ENCODE measurements at places on chromosomes 1 and 21.

- DNase-seq, result no peak
These were observed 19.4 kb upstream of the BSDC1 start for GRCh38 chr1:32413507-32414185.

DNA sequence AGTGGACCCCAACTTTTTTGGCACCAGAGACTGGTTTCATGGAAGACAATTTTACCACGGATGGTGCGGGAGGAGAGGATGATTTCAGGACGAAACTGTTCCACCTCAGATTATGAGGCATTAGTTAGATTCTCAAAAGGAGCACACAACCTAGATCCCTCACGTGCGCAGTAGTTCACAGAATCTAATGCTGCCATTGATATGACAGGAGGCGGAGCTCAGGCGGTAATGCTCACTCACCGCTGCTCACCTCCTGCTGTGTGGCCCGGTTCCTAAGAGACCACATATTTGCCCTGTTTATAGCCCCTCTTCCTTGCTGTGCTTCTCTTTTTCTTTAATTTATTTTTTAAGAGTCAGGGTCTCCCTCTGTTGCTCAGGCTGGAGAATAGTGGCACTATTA is 4.6 kb downstream of the NTRK1 start:
- no peak for DNase-seq

GRCh38 chr1:99269321-99269720 is 5.0 kb downstream of the PLPPR4 start:
- no peak for DNase-seq

DNA sequence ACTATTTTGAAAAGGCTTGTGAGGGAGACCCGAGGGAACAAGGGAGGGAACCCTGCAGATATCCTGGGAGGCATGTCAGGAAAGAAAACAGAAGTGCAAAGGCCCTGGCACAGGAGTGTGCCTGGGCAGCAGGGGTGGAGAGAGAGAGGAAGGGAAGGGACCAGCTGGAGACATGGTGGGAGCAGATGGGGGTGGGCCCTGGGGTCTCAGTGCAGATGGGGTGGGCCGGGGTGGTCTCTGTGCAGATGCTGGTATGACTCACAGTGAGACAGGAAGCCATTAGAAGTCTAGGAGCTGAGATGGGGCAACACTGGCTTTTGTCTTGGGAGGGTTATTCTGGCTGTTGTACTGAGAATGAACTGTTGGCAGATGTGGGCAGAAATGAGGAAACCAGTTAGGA is 363.6 kb upstream of the C1orf174 start:
- DNase-seq, result no peak

DNA sequence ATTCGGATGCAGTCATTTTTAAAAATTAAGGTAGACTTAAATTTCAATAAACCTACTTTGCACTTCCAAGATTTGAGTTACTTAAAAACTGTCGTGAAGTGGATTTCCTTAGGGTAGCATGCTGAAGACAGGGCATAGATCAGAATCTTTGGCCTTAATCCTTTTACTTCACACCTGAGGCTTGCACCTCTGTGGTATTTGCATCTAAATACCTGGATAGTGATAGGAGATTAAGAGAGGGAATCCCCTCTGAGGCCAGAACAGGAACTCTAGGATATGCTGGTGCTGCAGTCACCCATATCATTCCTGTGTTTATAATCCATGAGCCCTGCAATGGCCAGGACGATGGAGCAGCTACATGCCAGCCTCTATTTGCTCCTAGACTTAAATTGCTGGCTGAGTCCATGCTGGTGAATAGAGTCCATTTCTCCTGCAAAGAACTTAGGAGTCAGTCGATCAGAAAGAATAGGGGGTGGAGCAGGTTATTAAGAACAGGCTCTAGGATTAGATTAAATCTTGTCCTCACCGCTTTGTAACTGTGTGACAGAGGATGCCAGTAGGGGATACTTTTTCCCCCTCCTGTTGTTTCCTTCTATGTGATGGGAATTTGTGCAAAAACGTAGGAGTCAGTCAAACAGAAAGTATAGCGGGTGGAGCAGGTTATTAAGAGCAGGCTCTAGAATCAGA is 333.6 kb downstream of the DUSP10 start:
- no peak for DNase-seq

DNA sequence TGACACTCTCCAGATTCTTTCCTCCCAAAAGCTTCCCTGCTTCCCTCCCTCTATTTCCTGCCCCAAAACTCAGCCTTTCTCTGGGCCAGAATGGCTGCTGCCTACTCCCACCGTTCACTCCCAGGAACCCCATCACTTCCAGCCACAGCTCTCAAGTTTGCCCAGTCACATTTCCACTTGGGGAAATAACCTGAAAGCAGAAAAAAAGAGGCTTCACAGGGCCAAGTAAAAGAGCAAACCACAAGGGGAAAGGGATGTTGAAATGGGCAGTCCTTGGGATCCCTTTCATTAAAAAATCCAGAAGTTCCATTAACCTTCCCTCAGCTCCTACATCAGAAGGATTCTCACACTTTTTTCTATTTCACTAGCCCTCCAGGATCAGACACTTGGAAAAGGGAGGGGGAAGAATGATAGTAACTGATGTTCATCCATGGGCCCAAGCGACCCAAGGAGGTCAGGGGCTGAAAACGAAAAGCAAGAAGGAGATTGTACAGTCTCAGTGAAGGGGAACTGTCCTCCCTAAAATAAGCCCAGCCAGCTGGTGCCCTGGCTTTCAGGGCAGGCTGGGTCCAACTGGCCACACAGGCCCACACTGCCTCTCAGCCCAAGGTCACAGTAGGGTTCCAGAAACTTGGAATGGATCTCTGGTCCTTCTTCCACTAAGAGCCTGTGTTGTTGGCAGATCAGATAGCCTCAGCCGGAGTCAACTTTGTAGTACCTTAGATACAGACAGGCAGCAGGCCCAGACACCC is 49.7 kb downstream of the DMAP1 start:
- DNase-seq, result no peak

DNA sequence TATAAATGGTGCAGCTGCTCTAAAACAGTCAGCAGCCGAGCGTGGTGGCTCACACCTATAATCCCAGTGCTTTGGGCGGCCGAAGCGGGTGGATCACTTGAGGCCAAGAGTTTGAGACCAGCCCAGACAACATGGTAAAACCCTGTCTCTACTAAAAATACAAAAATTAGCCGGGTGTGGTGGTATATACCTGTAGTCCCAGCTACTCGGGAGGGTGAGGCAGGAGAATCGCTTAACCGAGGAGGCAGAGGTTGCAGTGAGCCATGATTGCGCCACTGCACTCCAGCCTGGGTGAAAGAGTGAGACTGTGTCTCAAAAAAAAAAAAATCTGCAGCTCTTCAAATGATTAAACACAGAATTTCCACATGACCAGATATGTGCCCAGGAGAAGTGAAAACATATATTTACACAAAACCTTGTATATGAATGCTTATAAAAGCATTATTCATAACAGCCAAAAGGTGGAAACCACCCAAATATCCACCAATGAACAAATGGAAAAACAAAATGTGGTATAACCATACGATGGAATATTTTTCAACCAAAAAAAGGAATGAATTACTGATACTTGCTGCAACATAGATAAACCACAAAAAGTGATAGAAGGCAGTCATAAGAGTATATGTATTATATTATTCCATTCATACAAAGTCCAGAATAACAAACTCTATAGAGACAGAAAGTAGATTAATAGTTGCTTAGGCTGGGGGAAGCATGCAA is 14.1 kb downstream of the EPS15 start:
- DNase-seq, result no peak

DNA sequence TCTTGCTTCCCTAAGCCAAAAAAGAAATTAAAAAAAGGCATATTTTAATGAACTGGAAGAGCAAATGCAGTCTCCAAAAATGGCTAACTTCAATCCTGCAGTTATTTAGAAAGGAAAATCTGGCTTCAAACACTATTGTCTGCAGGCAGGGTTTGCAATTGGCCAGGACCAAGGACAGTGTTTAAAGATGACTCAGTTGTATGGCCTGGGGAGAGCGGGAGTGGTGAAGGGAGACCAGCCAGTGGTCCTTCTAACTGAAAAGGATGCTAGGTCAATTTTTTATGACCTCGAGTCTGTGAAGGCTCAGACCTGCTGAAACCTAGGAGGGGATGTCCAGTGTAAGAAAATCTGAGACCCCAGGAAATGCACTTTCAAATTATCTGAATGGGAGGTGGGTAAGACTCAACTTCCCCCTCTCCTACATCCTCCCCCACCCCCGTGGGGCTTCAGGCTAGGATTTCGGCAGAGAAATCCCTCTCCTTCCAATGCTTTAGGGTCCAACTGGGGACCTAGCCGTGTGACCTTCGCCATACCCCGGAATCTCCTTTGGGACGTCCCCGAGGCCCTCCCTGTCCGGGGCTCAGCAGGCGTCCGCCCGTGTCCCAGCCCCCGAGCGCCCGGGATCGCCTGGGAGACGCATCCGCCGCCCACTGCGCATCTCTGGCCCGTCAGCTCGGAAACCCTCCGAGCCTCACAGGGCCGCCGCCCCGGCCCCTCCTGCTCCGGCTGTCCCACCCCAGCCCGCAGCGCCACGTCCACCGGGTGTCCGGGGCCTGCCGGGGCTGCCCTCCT is 602 bp upstream of the RIMKLA start:
- no peak for DNase-seq

DNA sequence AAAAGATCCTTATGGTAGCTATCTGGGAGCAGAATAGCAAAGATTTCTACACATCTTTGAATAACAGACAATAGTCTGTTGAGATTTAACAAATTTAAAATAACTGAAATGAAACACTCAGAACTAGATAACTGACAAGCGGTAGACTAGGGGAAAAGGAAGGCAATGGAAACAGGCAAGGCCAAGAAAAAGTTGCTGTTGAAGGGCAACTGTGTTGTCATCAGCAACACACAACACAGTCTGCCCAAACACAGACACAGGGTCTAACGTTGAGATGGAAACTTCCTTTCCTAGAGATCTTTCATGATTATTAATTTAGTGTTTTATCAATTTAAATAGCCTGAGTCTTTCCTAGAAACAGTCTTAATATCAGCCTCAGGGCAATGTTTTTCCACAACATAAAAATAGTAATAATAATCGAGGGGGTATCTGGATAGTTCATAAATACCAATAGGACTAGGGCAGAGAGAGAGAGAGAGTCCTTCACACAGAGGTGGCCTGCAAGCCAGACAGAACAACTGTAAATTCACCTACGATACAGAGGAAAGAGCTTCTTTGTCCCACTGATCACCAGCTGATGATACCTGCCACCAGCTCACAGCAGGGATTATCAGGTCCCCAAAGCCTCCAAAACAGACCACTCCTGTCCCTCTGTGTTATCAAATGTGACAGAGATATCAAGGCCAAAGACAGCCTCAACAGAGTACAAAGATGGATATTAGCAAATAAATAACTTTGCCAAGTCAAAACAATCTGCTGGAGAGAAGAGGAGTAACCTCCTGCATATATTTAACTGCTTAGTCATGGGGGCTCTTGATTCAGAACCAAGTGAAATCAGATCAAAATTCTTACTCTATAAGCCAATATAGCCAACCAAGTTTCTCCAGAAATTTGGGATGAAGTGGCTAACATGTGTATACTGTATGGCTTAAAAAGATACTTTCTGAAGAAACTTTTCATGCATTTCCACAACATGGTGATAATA is 245.3 kb downstream of the SLC45A1 start:
- no peak for DNase-seq

DNA sequence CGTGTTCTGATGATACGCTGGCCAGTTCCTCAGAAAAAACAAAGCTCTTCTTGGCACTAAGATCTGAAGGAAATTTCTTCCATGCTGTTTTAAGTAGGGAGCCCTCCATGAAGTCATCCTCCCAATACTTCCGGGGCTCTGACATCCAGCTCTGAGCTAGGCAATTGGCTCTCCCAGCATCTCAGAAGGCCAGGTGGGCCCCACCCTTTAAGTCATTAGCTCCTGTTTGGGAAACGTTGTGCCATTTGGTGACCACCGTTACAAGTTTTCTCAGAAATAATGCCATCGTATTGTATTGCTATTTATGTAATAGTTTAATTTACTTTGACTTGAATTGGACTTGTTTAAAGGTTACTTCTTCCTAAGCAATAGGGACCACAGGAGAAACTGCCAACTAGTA is 130.3 kb upstream of the EDN2 start:
- DNase-seq, result no peak

DNA sequence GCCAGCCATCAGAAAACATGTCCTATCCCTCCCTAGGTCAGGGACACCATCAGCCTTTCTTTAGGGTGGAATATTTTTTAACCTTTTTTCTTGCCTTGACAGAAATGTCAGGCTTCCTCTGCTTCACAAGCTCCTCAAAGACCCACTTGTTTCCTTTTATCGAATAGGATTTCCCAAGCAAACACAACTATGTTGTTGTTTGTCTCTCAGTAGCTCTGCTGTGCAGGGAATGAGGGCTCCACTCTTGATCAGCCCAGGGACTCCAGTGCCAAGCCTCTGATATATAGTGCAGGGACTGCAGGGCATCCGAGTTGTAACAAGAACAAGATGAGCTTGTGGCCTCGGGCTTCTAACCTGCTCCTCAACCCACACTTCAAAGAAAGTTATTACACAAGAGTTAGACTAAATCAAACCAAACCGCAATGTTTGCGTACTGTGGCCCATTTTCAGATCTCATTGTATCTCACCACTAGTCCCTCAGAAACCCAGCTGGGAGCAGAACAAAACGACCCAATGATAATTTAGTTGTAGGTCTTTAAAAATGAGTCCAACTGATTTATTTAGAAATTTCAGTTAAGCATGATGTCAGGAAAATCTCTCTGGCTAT is 108.1 kb downstream of the ATG4C start:
- DNase-seq, result no peak

- no peak for DNase-seq
These were observed 75.2 kb upstream of the S1PR1 start for GRCh38 chr1:101161619-101162018.

DNA sequence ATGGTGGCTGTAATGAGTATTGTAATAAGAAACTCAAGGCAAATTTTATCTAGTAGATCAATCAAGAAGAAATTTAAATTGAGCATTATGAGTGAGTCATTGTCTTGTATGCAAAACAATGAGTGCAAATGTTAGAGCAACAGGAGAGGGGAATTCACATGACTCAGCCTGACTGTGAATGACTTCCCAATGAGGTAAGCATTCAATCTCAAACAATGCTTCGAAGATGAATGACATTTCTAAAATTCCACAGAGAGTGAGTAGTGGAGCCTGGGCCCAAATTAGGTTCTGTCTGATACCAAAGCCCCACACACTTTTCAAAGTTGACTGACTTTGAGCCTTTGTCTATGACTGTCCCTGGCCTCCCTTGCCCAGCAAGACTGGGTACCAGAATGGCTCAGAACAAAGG is 738.0 kb downstream of the PTPRU start:
- no peak for DNase-seq

DNA sequence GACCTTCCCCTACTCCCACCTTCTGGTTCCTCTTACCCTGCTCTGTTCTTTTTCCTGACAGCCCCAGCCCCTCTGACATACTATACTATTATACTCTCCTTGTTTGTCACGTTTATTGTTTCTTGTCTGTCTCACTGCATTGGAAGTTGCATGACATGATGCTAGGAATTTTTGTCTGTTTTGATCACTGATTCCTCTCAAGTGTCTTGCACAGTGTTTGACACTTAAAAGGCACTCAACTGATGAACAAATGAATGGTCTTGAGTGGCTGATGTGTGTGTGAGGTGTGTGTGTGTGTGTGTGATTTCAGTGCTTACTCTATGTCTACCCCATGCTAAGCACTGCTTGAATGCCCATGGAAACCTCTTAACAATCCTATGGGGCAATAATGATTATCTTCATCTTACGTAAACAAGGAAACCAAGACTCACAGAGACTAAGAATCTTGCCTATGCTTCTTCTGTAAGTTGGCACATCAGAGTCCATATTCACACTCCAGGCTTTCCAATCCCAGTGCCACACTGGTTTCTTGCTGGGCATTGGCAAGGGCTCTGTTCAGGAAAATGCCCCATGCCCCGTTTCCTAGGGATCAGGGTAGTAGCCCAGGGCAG is 59.7 kb downstream of the ATP1A1 start:
- no peak for DNase-seq
